ENCODE measurements at places on chromosomes 1 and 21.

- no peak for DNase-seq
Measured at GRCh38 chr1:119954476-119955422, 58.4 kb upstream of the ADAM30 start.

- no peak for DNase-seq
Measured at GRCh38 chr1:181789395-181789794, 272.1 kb downstream of the ZNF648 start.

GRCh38 chr1:32897082-32898049, 3.8 kb downstream of the TMEM54 start:
- no peak for DNase-seq

DNA sequence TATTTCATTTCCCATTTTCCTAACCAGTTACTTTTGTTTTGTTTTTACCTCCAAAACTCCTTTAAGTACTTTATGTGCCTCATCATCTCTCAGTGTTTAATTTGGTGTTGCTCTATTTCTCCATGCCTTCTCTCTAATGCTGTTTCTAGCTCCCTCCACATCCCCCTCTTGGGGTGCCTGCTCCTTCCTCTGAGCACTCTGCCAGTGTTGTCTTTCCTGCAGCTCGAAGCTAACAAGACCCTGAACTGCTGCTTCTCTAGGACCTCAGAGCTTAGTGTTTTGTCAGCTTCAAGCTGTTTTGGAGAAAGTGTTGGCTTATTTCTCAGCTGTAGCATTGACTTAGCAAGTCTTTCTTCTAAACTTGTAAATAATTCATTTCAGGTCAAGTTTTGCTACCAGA, 290.6 kb downstream of the DPYD start:
- DNase-seq = no peak

DNA sequence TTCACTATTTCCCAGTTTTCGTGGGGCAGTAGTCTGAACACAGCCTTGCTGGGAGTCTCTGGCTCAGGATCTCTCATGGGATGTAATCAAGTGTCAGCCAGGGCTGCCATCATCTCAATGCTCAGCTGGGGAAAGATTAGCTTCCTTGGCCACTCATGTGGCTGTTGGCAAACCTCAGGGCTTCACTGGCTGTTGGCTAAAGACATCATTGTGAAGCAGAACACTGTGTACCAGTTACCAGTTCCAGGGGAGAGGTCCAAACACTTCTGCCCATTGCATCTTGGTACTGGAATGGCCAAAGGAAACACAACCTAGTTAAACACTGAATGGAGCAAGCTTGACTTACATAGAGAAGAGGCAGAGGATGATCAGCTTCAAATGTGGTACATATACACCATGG, 33.7 kb downstream of the AADACL4 start:
- DNase-seq = no peak

- DNase-seq = no peak
Measured at GRCh38 chr1:117643601-117644000, 37.8 kb downstream of the TENT5C start.

Data from activated T-cell treated with anti-CD3 and anti-CD28 coated beads, Interleukin-2, amount 50 U/mL, for 48 hours (primary cell).